ENCODE measurements at places on chromosomes 6 and 20.
A peak's percentile ranks its signal among the peaks of the same experiment; 100 is the strongest.

GRCh38 chr6:11989386-11989785 lies 22.7 kb upstream of the HIVEP1 start:
- DNase-seq = no peak

DNA sequence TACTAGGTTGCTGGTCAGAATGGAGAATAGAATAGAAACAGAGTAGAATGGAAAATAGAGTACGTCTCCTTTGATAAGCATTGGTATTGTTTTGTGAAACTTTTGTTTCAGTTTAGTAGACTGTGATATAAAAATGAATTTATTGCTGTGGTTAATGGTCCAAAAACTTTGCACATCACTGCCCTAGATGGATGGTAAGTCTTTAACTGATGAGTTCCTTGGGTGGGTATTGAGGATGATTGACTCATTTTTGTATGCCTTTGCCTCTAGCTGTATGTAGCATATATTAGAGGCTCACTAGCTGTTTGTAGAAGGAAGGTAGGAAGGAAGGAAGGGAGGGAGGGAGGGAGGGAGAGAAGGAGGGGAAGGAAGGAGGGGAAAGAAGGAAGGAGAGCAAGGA lies 48.3 kb downstream of the ZDHHC14 start:
- no peak for DNase-seq

- DNase-seq = no peak
Measured at GRCh38 chr6:123009059-123009458, 13.0 kb downstream of the CLVS2 start.

DNA sequence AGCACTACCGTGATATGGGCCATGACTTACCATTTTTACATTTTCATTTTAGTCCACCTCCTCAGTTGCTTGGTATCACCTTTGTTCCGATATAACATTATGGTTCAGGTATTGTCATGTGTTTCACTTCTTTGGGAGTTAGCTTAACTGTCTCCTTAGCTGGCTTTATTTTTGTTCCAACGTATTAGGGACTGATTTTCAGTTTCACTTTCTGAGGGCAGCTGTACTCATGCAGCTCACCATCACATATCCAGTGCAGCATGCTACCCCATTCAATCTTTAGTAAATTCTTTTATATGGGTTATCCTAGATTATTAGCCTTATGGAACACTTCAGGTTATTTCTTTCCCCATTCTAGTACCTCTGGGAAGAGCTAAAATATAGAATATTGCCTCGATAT lies 362.2 kb upstream of the IRAK1BP1 start:
- no peak for DNase-seq

DNA sequence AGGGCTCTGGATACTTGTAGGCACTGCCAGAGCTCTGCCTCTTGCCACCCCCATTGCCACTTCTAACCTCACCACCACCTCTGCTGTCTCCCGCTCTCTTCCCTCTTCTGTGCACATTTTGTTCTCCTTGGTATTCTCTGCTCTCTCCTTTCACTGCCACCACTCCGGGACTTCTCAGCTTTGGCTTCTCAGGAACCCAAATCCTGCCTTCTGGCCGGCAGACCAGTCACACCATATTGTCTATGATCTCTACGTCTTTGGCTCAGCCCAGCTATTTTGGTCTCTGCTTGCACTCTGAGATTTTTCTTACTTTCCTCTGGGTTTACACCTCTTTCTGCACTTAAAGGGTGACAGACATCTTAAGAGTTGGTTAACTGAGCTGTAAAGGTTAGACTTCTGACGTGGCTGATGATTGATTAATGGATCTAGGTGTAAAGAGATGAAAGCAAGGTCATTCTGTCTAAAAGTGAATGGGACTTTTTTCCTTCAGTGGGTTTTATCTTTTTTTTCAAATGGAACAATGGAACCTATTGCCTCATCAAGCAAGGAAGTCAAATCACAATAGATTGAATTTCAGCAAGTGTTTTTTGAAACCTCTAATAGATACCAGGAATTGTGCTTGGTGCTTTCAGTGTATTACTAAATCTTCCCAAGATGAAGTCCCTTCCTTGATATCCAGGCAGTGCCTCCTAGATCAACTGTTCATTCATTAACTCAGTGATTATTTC lies 13.8 kb downstream of the MMP24 start:
- no peak for DNase-seq

DNA sequence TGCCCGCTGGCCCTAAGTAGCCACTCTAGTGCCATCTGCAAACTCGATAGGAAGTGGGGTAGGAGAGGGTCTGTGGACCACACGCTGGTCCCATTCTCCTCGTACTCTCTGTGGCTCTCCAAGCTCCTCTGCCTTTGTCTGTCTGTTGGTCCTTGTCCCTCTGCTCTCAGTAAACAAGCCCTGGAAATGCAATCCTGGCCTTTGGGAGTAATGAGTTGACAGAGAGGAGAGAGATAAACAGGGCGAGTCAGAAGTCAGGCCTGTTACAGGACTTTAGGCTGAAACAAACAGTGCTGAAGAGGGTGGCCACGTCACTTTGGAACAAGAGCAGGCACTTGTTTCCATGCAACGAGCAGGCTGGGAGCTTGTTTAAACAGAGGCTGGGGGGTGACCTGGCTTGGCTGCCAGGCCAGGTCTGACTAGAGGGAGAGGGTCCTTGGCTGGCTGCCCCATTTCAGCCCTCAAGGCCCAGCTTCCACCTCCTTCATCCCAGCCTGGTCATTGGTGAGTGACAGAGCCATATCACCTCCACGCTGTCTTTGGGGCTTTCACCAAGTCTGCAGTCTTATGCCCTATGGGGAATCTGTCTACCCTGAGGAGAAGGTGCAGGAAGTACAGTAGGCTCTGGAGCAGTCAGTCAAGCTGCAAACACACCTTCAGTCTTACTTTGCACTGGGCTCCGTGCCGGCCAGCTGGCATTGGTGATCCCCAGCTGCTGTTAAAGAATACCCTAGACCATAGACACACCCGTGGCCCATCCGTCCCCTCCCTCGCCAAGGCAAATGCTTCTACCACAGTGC lies 22.6 kb downstream of the FOXP4 start:
- DNase-seq = no peak

DNA sequence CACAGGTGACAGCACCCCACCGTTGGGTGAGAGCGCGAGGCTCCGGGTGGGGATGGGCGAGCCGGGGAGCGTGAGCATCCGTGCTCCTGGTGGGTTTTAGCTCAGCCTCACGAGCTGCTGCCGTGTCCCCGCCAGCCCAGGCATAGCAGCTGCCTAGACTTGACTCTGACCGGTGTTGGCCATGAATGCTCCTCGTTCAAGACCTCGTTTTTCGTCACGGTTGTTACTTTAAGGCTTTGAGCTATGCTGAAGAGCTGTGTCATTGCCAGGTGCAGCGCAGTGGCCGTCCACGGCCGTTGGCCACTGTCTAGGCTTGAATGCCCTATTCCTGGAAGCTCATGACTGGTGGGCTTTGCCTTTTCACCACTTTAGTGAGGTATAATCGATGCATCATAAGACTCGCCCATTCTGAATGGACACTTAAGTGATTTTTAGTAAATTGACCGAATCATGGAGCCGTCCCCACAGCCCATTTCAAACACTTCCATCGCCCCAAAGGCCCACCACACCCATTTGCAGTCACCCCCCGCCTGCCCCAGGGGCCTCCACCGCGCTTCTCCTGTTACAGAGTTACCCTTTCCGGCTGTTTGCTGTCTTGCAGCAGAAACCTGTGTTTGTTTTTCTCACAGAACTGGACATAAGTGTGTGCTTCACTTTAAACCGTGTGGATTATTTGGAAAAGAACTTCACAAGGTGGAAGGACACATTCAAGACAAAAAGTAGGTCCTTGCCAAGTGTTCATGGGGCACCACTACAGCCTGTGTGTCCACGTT lies 21.4 kb upstream of the ADRM1 start:
- no peak for DNase-seq

DNA sequence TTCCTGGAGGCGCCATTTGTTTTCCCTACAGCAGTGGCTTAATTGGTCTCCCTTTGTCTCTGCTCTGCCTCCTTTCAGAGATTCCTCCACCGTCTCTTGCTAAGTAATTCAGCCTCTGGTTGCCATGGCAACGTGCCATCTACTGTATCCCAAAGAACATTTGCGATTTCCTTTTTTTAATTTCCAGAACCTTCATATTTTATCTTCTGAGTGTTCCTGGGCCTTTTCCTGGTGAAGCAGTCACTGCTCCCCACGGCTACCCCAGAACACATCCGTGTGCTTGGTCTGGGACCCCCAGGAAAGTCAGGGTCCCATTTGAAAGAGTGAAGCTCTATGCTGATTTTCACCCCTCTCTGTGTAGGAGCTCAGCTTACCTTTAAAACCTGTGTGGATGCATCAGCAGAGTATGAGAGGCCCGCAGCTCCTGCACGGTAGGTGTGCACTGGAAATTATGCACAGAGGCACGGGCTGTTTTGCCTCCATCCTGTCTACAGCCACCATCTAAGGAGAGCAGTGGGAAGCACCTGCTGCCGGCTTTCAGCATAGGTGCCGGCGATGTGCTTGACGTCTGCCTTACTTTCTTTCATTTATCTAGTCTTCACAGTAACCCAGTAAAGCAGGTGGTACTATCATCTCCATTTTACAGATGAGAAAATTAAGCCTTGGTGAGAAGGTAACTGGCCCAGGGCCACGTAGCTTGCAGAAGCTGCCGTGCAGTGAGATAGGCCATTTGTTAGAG lies 122.8 kb downstream of the SYCP2 start:
- DNase-seq = no peak

GRCh38 chr20:61760321-61760720 lies 305.4 kb downstream of the TAF4 start:
- no peak for DNase-seq

DNA sequence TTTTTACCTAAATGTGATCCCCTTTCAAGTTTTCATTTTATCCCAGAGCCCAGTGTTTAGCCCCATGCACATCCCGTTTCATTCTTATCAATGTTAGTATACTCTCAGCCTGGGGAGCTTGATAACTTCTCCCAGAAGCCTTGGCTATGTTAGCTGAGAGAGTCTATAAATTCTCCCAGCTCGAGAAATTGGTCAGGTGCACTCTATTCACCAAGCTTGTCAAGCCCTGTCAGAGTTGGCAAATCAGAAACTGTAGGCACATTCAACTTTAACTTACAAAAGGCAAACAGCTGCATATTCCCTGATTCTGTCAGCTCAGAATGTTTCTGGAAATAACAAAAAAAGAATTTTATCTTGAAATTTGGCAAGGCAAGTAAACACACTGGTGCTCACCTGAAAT lies 62.2 kb upstream of the IMPG1 start:
- DNase-seq = no peak

GRCh38 chr6:113626475-113626874 lies 230.7 kb upstream of the MARCKS start:
- DNase-seq = no peak

- peak; percentile 57 for DNase-seq
Measured at GRCh38 chr6:157990321-157991066, 8.8 kb downstream of the SYNJ2 start.

- DNase-seq = no peak
Measured at GRCh38 chr20:61609461-61609860, 357.4 kb downstream of the CDH4 start.

DNA sequence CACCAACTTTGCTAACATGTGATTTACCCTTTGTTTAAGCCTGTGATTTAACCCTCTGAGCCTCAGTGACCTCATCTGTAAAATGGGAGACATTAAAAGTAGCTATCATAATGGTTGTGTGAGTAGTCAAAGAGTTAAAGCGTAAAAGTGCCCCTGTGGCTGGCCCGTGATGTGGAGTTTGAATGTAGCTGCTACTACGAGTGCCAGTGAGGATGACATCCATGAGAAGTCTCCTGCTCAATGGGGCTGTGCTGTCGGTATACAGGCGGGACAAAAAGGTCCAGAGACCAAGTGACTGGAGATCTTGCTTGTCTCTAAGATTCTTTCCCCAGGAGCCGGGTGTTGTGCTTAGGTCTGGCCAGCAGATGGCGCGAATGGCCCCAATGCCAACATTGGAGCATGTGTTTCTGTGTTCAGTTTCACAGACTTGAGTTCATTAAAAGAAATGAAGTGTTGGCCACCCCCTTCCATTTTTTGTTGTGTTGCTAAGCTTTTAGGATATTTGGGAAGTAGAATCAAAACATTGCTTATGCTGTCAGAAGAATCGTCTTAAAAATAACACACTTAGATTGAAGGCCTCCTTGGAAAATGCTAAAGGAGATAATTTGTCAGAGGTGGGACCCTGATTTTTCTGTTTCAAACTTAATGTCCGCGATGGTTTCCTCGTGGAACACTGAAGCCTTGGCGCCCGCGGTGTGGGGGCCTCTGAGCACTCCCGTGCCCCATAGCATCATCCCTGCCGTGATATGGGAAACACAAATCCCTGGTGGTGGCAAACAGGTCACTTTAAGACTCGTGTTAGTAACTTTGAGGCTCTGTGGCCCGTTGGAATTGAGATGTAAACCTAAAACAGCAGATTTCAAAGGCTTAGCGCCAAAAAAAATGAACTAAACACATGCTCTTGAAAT lies 9.3 kb upstream of the RBM38 start:
- peak; percentile 88 for DNase-seq

Data from CD4-positive, alpha-beta T cell treated with Interleukin-17A for 4 hours (primary cell).